ENCODE measurements at places on chromosomes 13 and 19. TPM values are rescaled to one million over a fixed set of nuclear protein-coding genes. Genes with fewer than 3 reads are reported as not detected.

DNA sequence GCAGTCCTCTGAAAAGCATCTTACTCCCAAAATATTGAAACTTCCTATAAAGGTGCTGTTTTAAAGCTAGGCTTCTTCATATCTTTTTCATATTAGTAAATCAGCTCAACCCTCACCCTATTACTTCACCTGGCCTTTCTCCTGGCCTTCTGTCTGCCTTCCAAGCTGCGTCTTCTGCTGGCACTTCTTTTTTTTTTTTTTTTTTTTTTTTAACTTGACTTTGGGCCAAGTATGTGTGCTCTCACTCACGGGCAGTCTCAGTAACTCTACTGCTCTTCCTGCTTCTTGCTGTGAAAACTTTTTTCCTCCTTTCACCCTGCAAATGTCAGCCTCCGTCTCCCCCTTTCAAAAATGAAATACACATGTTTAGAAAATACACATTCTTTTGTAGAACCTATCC lies 41.2 kb upstream of the KCTD4 start:
- no peak for DNase-seq

GRCh38 chr13:73417012-73417615 lies 358.3 kb downstream of the KLF5 start:
- no peak for DNase-seq

GRCh38 chr13:65725006-65725405 lies 1505.1 kb downstream of the PCDH9 start:
- DNase-seq, result no peak

DNA sequence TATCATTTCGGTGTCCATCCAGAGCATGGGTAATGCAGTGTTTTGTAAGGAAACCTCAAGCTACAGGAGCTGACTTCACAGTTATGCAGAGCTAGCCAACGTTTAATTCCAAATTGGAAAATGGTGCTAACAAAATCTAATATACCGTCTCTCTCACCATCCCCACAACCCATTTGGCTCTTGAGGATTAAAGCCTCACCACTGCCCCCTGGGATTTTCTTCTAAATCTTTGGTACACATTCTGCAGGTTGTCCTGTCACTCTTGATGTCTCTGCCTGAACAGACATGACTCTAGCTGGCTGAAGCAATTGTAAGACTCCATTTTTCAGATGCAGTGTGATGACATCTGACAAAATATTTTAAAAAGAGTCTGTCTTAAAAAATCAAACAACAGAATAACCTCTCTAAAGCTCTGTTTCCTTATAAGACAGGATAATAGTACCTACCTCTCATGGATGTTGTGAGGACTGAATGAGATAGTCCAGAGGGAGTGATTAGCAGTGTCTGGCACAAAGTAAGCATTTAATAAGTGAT lies 451.8 kb downstream of the SUCLA2 start:
- no peak for DNase-seq

GRCh38 chr19:42267644-42268141 lies 1.4 kb upstream of the CIC start:
- DNase-seq, result no peak

FARP1 gene
- total RNA-seq, result 0.43 TPM

DNA sequence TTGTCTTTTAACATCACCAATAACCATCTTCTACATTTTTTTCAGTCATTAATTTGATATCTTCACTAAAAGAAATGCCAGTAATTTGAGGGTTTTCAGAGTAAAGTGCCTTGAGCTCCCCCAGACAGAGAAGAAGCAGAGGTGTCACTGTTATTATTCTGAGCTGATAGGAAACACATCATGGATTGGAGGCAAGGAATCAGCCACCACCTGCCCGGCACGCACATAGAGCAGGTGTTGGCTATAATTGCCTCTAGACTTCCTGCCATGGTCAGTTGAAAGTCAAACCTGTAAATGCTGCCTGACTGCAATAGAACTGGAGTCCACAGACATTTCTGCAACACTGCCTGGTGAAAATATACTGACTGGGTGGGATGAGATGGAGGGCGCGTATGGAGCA lies 776.6 kb downstream of the UQCRFS1 start:
- no peak for DNase-seq

GRCh38 chr13:79281339-79281747 lies 124.7 kb downstream of the RBM26 start:
- DNase-seq, result no peak

- no peak for DNase-seq
These were observed 152.2 kb upstream of the RFC3 start for GRCh38 chr13:33665626-33666175.

ZSCAN4 gene
- total RNA-seq, result not detected

PCDH9 gene
- 0.14 TPM for total RNA-seq

TEX101 gene
- not detected for total RNA-seq

GRCh38 chr19:7897292-7897691 lies 6.4 kb upstream of the MAP2K7 start:
- no peak for DNase-seq

ACER1 gene
- total RNA-seq, result not detected

F10 gene
- not detected for total RNA-seq

- no peak for DNase-seq
These were observed 6.4 kb downstream of the CYP4F2 start for GRCh38 chr19:15891434-15891833.

- DNase-seq, result no peak
These were observed 5.5 kb downstream of the HRC start for GRCh38 chr19:49149652-49150105.

DNA sequence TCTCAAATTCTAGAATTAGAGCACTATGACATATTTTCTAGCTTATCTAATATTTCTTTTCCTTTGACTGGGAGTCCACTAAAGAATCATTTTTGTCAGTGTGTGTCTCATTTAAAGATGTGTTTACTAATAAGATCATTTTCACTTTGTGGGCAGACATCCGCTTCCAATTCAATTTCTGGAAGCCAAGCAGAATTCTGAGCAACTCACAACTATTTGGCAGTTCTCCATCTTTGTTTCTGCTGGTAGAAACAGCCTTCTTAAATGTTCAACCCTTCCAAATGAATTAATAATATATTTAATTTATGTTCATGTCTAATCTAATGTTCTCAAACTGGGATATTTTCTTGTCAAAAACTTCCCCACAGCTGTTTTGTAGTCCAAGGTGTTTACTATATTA lies 411.8 kb downstream of the KCTD12 start:
- no peak for DNase-seq
